ENCODE measurements at places on chromosomes 4 and X.

DNA sequence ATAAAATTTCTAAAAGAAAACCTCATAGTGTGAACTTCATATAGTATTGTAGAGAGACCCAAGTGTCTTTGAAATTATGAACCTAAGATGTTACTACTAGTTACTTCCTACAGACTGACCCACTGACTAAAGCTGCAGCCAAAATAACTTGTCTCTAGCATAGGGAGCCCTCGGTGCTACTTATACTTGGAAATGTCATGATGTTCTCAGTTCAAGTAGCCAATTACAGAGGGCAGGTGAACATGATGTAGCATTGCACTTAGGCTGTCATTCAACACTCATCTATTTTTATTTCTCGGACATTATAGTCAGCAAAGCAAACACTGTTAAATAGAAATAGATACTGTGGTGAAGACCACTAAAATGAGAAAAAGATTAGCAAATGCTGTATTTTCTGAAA lies 165.6 kb downstream of the AREG start:
- no peak for DNase-seq

DNA sequence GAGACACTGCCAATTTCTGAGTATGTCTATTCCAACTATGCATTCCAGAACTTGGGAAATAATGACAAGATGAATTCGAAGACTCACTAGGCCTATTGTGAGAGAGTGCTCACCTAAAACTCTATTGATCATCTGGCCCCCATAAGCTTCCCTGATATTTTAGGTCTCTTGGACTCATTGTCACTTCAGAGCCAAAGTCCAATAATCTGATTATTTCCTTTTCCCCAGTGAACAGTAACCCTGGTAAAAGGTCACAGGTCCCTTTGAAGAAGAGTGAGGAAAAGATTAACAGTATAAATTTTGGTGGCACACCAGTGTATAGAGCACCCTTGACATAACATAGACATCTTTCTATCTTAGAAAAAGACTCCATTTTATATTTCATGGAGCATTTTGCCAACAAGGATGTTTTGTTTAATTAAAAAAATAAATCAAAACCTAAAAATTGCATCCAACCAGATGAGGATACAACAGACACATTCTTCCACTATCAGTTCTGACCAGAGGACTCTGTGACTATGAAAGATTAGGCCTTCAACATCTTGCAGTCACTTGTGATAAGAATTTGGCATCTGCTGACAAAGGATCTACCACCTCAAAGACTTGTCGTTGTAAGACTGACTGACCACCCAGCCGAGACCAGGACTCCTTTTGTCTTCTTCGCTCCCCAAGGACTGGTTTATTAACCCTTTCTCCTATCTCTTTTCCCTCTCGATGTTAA lies 191.9 kb downstream of the MAB21L2 start:
- no peak for DNase-seq

- no peak for DNase-seq
Measured at GRCh38 chr4:124092541-124092984, 620.0 kb downstream of the ANKRD50 start.

- no peak for DNase-seq
Measured at GRCh38 chr4:57631147-57631546, 521.0 kb upstream of the IGFBP7 start.

- DNase-seq: no peak
Measured at GRCh38 chr4:148749403-148749802, 307.2 kb upstream of the NR3C2 start.

GRCh38 chr4:111512081-111512783 lies 633.0 kb upstream of the FAM241A start:
- no peak for DNase-seq

DNA sequence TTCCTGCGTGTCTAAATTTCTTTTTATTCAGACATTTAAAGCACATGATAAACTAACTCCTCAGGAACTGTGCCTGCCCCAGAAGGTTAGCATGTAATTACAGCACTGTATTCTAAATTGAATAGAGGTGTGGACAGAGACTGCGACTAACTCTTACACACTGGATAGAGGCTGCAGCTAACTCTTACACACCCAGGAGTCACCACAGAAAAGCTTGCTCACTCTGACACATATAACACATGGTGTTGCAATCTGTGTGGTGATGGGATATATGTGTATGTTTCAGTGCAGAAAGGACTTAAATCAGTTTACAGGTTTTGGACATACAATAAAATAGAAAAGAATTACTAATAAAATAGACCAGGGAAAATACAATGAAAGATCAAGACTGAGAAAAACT lies 41.5 kb downstream of the SMAD1 start:
- DNase-seq: no peak

GRCh38 chr4:2352729-2353221 lies 65.7 kb downstream of the ZFYVE28 start:
- no peak for DNase-seq

DNA sequence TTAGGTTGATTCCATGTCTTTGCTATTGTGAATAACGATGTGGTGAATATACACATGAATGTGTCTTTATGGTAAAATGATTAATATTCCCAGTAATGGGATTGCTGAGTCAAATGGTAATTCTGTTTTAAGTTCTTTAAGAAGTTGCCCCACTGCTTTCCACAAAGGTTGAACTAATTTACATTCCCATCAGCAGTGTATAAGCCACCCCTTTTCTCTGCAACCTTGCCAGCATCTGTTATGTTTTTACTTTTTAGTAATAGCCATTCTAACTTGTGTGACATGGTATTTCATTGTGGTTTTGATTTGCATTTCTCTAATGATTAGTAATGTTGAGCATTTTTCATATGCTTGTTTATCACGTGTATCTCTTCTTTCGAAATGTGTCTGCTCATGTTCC lies 503.3 kb downstream of the PCDH18 start:
- DNase-seq: no peak

GRCh38 chr4:180009316-180009715 lies 2233.9 kb upstream of the TENM3 start:
- DNase-seq: no peak

DNA sequence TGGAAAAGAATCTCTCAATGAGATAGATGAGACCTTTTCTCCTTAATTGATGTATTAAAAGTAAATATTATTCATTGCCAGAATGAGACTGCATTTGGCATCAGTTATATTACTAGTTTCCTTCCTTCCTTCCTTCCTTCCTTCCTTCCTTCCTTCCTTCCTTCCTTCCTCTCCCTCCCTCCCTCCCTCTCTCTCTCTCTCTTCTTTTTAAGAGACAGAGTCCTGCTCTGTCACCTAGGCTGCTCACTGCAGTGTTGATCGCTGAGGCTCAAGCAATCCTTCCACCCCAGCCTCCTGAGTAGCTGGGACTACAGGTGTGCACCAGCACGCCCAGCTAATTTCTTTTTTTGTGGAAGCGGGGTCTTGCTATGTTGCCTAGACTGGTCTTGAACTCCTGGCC lies 50.4 kb upstream of the ARX start:
- DNase-seq: no peak

DNA sequence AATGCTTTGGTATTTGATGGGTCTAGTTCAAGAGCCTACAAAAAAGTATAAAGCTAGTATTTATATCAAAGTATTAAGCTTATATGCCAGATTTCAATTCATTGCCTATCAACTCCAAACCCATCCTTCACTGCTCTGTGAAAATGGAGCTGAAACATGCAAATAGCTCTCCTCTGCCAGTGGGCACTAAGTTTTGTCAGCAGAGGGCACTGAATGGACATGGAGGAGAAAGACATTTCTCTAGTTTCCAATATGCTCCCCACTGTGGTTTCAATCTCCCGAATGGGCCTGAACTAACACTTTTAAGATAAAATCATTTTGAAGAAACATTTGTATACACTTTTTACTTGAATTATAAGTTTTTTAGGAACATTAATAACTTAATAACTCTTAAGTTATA lies 12.4 kb downstream of the PPID start:
- DNase-seq: no peak
